Muscle of back (tissue), 13 donors: ENCODE measurements at places on chromosomes 2 and 18. TPM values are rescaled to one million over a fixed set of nuclear protein-coding genes. Genes with fewer than 3 reads are reported as not detected.

DNA sequence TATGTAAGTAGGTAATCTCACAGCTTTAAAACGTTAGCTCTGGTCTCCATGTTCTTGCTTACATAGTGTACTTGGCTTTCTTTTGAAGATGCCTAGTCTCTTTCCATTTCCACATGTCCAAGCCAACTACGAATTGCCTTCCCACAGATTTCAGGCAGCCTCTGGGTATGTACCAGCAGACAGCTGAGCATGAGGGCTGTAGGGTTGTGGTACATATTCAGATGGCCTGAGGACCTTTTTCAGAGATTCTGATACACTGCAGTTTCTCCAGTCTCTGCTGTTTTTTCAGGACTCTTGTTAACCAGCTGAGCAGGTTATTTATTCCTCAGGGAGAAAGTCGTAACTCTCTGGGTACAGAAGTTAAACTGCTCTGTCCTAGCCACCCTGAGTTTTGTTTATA, 3.1 kb upstream of the KCNJ13 start:
- DNase-seq = peak; percentile 7

- DNase-seq = no peak
Observed at GRCh38 chr2:62145478-62146100, 50.3 kb upstream of the B3GNT2 start.

GRCh38 chr18:22831441-22831904, 101.7 kb upstream of the RBBP8 start:
- DNase-seq = peak; percentile 19

GRCh38 chr2:15154297-15154696, 406.8 kb downstream of the NBAS start:
- DNase-seq = no peak

DNA sequence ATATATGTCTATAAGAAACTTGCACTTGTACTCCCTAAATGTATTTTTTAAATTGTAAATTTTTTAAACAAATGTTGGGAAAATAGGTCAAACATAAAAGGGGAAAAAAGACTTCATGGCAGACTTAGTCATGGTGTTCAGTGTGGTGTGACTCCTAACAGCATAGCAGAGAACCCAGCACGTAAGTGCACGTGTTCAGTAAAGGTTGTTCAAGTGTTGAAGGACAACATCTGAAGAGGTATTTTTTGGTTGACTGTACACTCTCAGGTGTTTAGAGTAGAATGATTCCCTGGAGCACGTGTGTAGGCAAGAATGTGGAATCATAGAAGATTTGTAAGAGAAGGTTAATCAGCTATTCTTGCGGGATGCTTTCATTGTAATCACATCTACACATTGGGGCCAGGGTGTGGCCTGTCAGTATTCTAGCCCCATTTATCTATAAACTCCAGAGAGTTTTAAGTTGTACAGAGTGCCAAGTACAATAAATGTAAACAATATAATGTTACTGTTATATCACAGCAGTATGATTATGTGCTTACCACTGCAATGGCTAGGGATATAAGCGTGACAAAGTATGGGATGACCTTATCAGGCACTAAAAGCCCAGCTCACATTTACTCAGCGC, 106.8 kb downstream of the CRIM1 start:
- DNase-seq = no peak

GRCh38 chr18:2612996-2613395, 41.6 kb downstream of the NDC80 start:
- no peak for DNase-seq

- no peak for DNase-seq
Observed at GRCh38 chr2:232950751-232951150, 62.3 kb downstream of the NGEF start.

GRCh38 chr2:221096706-221097567, 475.2 kb downstream of the EPHA4 start:
- DNase-seq = no peak

- no peak for DNase-seq
Observed at GRCh38 chr18:35625232-35625631, 43.7 kb downstream of the GALNT1 start.

- no peak for DNase-seq
Observed at GRCh38 chr18:79919089-79919488, 32.4 kb downstream of the SLC66A2 start.

GRCh38 chr2:8692783-8693156, 10.9 kb downstream of the ID2 start:
- no peak for DNase-seq

DNA sequence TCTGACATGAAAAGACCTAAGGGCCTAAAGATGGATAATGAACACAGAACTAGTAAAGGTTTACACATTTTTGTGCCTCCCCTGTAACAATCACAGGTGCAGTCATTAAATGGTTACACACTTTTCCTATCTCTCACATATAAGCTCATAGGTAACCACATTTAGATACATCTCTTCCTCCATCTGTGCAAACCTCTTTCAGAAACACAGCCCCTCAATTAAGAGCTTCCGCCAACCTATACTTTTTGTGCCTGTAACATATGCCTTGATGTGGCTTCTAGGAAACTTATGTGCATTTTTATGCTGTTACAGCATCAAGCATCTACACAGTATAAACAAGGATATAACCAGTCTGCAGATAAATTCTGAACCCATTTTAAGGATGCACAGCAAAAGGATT, 643.3 kb downstream of the BCL11A start:
- no peak for DNase-seq

- no peak for DNase-seq
Observed at GRCh38 chr18:79887181-79888000, 64.1 kb downstream of the SLC66A2 start.

- peak; percentile 50 for DNase-seq
Observed at GRCh38 chr2:234564699-234565098, 67.8 kb upstream of the ARL4C start.

- DNase-seq = peak; percentile 77
Observed at GRCh38 chr2:241803387-241804325, 5.3 kb upstream of the NEU4 start.

DNA sequence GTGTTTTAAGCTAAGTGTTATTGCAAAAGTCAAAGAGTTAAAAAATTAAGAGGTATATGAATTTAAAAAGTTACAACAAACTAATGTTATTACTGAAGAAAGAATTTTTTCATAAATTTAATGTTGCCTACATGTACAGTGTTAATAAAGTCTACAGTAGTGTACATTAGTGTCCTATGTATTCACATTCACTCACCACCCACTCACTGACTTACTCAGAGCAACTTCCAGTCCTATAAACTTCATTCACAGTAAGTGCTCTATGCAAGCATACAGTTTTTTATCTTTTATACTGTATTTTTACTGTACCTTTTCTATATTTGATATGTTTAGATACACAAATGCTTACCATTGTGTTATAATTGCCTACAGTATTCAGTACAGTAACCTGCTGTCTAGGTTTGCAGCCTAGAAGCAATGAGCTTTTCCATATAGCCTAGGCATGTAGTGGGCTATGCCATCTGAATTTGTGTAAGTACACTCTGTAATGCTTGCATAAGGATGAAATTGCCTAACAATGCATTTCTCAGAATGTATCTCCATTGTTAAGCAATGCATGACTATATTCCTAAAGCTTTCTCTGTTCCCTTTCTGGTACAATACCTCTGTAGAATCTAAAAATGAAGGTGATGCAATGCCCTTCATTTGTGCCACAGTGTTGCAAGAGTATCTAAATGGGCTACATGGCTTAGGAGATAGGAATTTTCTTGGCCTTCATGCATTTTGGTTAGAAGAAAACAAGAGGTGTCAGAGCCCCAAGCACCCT, 370.8 kb upstream of the NT5C1B start:
- no peak for DNase-seq

GRCh38 chr2:160918906-160919503, 241.2 kb upstream of the TANK start:
- no peak for DNase-seq

- DNase-seq = no peak
Observed at GRCh38 chr18:76593843-76594242, 98.8 kb upstream of the ZNF516 start.

DNA sequence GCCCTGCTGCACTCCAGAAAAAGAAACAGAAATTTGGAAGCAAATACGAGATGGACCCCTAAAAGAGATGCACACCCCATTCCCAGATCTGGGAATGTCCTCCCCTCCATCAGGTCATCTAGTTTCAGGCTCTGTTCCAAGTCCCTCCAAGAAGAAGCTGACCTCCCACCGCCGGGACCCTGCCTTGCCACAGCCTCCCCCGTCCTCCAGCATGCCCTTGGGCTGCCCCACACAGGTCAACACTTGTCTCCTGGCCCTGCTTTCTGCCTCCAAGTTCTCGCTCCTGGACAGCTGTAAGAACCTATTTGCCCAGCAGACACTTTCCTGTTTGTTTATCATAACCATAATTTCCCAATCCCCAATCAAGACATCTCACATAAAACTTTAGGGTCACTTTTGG, 2.0 kb downstream of the ASPRV1 start:
- no peak for DNase-seq

DNA sequence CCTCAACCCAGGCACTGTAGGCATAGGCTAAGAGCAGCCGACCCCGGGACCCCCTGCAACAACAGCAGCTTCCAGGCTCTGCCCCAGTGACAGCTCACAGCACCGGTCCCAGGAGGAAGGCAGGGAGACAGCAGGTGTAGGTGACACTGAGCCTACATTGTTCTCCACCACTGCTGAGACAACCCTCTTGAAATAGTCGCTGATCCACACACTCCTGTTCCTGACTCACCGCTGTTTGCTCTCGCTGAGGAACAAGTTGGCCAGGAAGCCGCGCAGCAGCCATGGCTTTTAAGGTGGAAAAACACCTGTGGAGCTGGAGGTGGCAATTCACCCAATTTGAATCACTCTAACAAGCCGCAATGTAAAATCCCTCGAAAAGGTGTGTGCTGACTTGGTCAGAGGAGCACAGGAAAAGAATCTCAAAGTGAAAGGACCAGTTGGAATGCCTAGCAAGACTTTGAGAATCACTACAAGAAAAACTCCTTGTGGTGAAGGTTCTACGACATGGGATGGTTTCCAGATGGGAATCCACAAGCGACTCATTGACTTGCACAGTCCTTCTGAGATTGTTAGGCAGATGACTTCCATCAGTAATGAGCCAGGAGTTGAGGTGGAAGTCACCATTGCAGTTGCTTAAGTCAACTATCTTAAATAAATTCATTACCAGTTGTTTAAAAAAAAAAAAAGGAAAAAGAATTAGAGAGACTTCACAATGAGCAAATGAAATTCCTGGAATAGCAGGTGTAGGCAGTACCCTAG, 167.5 kb downstream of the ARL4C start:
- DNase-seq = no peak

DNA sequence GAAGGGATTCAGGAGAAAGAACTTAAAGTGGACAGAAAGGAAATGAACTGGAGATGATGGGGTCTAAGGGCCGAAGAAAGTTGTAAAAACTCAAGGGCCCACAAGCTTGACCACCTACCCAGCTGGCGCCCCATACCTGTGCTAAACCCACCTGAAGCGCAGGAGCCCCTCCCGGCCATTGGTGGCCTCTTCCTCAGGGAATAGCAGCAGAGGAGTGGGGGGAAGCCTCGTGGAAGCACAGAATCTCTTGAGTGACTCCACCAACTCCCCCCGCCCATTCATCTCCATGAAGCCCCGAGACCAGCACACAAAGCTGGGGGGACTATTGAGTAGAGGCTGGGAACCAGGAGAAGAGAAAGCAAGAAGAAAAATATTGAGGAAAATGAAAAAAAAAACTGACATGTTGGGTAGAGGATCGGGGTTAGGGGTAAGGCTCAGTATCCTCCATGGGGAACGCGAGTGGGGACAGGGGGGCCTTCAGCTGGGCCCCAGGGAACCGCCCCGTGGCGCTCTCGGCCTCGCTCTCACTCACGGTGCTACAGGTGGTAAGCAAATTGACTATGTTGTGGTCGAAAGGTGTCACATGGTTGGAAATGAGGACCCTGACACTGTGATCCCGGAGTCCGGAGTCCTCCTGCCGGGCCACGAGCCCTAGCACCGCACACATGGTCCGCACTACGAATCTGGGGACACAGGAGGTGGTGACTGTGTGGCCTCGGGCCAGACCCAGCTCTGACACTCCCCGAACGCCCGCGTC, 728 bp downstream of the AUP1 start:
- DNase-seq = no peak

- DNase-seq = no peak
Observed at GRCh38 chr18:26723981-26724380, 141.5 kb downstream of the AQP4 start.

DNA sequence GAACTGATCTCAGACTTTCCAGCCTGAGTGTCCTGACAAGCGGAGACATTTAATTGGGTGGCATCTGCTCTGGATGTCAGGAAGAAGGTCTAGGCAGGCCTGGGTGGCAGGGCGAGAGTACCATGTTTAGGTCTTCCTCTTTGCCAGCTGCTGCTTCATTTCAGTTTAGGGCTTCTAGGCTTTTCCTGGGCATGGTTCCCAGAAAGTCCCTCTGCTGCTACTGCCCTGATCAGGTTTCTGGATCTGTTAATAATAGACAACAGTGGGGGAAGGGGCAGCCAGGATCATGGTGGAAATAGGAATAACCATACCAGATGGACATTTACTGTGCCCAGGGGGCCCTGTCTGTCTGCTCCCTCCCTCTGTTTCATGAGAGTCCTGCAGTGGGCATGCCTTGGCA, 2.3 kb upstream of the PLCD4 start:
- peak; percentile 84 for DNase-seq

GRCh38 chr2:54975598-54976492, 74.4 kb downstream of the RTN4 start:
- DNase-seq = no peak

- DNase-seq = no peak
Observed at GRCh38 chr2:147137711-147138110, 707.1 kb upstream of the ACVR2A start.

- no peak for DNase-seq
Observed at GRCh38 chr2:235025800-235026536, 74.2 kb downstream of the SH3BP4 start.

DNA sequence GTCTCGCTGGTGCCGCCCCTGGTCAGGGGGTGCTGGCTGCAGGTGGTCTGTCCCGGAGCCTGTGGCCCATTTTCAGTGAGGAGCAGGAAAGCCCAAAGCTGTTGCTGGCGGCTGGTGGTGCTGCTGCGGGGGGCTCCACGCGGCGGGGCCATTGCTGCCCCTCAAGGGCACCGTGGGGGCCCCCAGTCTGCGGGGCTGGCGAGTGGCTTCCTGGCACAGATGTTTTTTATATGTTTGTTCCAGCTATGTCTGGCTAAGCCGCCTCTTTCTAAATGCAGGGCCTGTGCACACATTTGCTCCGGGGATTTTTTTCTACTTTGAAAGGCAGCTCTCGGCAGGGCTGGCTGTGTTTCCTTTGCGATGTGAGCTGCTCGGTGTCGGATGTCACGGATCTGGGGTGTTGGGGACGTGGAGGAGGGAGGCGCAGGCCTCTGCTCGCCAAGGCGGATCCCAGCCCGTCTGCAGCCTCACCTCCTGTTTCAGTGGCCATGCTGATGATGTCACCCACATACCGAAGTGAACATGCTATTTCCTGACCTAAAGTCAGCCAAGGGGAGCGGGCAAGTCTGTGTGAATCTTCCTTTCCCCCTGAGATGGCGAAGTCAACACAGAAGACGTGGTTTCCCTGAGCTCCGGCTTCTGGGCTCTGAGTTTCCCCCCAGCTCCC, 112.0 kb upstream of the CTDP1 start:
- peak; percentile 88 for DNase-seq

Gene BARD1
- 9.7 TPM for polyA plus RNA-seq

Gene INHBB
- 0.68 TPM for polyA plus RNA-seq

Gene PFN4
- 1.1 TPM for polyA plus RNA-seq

Gene MOCOS
- 0.16 TPM for polyA plus RNA-seq

Gene SEPTIN10
- polyA plus RNA-seq = 89.2 TPM

Gene ERFE
- 8.0 TPM for polyA plus RNA-seq

Gene CYRIA
- polyA plus RNA-seq = 8.9 TPM

Gene PLGLB1
- polyA plus RNA-seq = 1.1 TPM

Gene IL1B
- polyA plus RNA-seq = 2.5 TPM

Gene GAREM2
- 10.1 TPM for polyA plus RNA-seq

Gene LAMA3
- 3.9 TPM for polyA plus RNA-seq

Gene CPLX4
- not detected for polyA plus RNA-seq

Gene CARF
- 8.6 TPM for polyA plus RNA-seq

Gene LOXHD1
- 2.1 TPM for polyA plus RNA-seq

Gene DOK6
- 3.9 TPM for polyA plus RNA-seq

Gene CAPN10
- polyA plus RNA-seq = 22.2 TPM
